ENCODE measurements at places on chromosomes 2 and 18.

- peak; percentile 6 for DNase-seq
Observed at GRCh38 chr2:189506514-189506976, 65.3 kb downstream of the WDR75 start.

DNA sequence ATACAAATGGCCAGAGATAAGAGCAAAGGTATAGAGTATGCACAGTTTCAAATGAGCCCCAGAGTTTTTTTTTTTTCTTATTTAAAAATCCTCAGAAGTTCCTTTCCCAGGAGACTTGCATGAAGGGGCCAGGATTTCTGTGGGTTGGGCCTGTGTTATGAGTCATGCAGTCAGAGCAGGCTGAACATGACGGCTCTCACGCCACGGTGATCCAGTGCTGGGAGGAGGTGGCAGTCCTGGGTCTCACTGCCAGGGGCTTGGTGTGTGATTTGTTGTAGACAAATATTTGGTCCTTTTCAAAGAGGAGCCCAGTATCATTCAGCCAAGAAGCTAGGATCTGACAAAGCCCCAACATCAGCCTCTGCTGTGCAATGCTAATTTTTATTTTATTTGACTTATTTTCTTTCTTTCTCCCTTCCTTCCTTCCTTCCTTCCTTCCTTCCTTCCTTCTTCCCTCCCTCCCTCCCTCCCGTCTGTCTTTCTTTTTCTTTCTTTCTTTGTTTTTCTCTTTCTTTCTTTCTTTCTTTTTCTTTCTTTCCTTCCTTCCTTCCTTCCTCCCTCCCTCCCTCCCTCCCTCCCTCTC, 10.4 kb upstream of the KCNE4 start:
- DNase-seq: peak; percentile 80

GRCh38 chr2:200130762-200131166, 175.4 kb downstream of the MAIP1 start:
- no peak for DNase-seq

DNA sequence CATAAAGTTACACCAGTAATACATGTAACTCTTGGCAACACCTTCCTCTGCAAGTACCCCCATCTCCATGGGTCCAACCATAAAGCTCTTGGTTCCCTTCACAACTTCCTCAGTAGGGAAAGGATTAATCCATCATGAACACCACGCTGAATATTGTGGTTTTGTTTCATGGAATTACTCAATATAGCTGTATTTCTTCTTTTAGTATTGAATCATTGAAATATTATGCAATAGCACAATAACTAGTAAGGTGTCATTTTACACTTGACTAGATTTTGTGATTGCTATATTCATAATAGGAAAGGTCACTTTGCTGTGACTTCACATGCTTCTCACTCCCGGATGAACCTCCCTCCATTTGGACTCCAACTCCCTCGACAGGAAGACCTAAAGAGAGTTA, 29.7 kb upstream of the PID1 start:
- no peak for DNase-seq

DNA sequence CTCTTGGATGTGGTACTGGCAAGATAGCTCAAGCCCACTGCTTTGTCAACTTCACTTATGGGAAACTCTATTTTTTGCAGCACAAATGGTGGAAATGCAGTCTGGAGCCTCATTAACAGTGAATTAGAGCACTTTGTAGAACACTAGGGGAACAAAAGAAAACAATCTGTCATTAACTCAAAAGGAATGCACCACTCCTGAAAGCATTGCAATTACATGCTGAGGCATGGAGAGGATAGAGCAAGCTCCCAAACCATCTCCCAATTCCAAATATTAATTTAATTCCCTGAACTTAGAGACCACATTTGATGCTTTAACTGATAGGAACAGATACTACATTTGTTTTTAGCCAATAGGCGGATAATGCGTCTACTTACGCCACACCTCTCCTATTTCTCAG, 32.8 kb upstream of the TANC1 start:
- no peak for DNase-seq

DNA sequence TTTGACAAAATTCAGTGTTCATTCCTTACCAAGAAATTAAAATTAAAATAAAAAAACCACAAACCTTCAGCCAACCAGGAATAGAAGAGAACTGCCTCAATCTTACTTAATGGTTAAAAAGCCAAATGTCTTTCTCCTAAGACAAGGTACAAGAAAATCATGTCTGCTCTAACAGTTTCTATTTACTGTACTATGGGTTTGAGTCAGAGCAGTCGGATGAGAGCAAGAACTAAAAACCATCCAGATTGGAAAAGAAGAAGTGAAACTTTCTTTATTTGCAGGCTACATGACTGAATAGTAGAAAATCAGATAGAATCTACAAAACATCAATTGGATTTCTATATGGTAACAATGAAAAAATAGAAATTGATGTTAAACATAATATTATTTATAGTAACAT, 555.5 kb upstream of the TNP1 start:
- no peak for DNase-seq

DNA sequence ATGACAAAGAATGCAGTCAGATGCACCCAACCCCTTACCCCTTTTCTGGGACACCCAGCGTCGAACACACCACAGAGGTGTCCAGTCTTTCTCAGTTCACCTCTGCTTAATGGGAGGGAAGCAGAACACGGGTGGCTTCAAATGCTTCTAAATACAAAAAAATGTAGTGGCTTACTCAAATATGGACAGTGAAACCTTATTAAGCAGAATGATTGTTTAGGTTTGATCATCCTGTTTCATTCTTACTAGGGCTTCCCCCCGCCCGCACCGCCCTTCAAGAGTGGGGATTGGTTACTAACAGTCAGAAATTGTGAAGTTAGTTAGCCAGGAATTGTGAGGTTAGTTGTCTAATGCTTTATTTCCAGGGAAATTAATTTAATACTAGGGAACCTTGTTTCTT, 21.6 kb downstream of the ATG16L1 start:
- no peak for DNase-seq

DNA sequence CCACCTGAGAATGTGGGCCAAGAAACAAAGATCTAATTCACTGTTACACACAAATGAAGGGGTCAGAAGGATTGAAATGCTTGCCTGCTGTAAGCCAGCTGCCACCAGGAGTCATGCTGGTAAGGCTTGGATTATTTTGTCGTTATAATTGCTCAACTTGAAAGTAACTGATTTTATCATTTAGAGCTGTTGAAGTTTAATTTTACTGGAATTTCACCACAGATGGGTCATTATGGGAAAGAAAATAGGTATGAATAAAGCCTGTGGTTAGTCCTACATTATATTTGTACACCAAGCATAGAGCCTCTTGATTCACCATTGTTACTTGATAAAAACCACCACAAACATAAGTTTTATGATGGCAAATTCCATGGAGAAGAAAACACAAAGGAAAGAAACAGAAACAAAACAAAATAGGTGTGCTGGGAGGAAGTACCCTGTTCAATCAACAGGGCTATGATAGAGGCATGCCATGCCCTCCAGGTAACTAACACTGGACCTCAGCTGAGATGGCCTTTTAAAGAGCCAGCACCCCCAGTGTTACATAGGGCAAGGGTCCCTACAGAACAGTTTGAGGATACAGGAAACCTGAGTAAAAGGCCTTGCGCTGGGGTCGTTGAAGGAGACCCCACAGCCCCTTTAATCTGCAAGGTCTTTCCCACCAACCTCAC, 3.0 kb downstream of the CLEC4F start:
- peak; percentile 34 for DNase-seq

GRCh38 chr2:216657980-216658379, 24.8 kb downstream of the IGFBP2 start:
- no peak for DNase-seq

DNA sequence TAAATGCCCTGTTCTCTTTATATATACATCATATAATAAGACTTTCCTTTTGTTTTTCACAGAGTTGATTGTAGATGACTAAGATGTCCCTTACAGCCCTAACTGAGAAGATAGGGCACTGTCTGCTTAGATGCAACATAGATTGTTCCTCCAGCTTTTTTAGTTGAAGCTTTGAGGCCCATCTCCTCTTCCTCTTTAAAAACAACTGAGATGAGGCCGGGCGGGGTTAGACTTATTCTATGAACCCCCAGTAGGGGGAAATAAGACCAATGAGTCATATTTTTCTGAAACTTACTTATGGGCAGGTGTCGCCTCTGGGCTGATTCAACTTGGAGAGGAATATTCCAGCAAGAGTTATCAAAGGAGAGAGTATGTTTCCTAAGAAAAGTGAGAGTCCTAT, 84.6 kb downstream of the FBXO15 start:
- DNase-seq: no peak

Measured in SW480 (cell line).